ENCODE measurements at places on chromosomes 16 and 17.

DNA sequence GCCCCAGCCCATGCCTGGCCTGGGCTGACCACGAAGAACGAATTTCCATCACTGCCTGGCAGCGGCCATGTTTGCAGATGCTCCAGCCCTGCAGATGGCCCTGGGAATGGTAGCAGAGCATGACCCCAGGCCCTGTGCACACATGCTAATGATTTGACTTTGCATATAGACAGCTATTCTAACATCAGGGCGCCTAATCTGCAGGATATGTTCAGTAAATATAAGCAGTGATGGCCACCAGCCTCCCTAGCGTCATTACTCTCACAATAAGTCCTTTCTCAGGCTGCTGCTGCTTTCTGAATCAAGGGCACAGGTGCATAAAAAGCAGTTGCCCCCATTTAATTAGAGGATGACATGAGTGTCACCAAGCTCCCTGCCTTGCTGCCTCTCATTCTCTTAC, 24.2 kb downstream of the DNAH9 start:
- DNase-seq, result no peak

GRCh38 chr16:85075236-85075924, 36.9 kb downstream of the CIBAR2 start:
- DNase-seq, result no peak

DNA sequence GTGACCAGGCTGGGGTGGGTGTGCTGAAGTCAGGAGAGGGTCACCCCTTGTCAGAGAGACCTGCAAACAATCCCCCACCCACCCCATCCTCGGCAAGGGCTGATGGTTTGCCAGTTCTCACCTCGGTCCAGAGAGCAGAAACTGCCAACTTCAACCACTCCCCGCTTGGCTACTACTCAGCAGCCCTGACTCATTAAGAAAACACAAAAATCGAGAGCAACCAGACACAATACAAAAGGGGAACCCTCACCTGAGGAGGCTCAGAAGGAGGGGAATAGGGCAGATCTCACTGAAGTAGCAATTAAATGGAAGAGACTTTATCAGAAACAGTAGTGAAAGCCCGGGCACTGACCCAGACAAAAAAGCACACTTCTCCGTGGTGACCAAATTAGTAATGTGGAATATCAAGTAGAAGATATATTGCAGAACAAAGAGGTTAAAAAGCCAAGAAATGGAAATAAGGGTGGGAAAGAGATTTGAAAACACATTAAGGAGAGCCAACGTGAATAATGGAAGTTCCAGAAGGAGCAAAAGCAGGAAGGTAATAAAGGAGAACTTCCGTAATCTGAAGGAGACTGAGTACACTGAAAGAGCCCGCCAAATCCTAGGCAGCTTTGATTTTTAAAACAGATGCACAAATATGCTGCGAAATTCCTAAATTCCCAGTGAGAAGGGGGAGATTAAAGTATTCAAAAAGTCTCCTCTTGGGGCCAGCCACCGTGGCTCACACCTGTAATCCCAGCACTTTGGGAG, 23.6 kb downstream of the CENPV start:
- no peak for DNase-seq

GRCh38 chr17:76868176-76868668, at the start of gene MGAT5B:
MGAT5B (plus strand) TSS chr17:76868404; CDS start chr17:76869030, 626 bp downstream.
- DNase-seq, result peak; percentile 71

- no peak for DNase-seq
Observed at GRCh38 chr17:1376061-1376460, 24.0 kb downstream of the YWHAE start.

- DNase-seq, result no peak
Observed at GRCh38 chr17:36743130-36743529, 141.7 kb downstream of the MRM1 start.

DNA sequence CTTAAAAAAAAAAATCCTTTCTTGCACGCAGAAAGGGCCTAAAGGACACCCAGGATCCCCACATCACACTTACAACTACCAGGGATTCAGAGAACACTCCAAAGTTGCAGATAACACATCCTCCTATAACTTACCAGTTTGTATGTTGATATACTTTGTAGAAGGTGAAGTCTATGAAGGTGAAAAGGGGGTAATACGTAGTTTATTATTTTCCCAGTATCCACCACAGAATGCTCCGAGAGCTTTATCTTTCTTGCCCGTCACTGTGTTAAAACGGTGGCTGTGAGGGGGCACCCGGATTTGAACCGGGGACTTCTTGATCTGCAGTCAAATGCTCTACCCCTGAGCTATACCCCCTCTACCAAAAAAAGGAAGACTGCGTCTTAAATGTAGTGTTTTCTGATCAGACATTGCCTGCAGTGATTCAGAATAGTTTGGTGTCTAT, 7.9 kb upstream of the RPL23 start:
- DNase-seq, result no peak

GRCh38 chr16:23557779-23558702, 514 bp downstream of the UBFD1 start:
- peak; percentile 10 for DNase-seq

DNA sequence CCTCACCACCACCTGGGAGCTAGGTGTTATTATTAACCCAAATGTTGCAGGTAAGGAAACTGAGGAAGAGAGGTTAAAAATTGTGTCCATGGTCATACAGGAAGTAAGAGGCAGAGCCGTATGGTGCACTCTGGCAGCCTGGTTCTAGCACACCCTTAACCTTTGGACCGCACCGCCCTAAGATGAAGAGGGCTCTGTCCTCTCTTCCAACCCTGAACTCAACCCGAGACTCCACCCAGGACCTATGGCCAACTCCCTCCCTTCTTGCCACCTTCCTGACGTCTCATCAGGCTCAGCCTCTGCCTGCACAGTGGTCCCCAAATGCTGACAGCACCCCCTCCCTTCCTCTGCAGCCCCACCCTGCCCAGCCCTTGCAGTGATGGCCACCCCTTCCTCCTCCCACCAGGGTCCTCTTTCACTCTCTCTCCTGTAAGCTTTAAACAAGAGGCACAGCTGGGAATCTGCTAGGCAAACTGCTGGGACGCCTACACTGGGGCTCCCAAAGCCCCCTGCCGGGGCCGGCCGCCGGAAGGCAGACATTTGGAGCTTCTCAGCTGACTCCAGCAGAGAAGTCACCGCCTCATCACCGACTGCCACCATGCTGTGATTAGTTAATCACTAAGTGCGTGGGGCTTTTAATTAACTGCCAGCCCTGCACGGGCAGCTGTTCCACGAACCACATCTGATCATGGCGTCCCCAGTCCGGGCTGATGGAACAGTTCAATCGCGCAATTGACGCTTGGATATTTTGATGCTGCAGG, 16.7 kb upstream of the C16orf78 start:
- DNase-seq, result no peak

- no peak for DNase-seq
Observed at GRCh38 chr17:37570527-37571093, 38.6 kb downstream of the SYNRG start.

- DNase-seq, result no peak
Observed at GRCh38 chr16:85027958-85028684, 526 bp downstream of the KIAA0513 start.

DNA sequence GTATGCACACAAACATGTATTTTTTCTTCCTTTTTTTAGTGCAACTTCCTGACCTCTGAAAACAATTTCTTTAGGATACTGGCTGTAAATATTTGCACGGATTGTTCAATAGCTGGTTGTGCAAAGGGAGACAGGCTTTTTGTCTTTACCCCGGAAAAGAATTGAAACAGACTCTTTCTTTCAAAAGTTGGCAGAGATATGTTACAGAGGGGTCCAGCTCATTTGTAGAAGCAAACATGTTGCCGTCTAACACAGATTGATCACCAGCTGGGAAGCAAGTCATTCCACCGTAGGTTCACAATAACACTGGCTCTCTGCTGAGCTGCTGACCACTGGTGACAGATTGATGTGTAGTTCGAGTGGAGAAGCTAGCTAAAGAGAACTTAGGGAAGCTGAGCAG, 130.9 kb downstream of the STX8 start:
- no peak for DNase-seq

DNA sequence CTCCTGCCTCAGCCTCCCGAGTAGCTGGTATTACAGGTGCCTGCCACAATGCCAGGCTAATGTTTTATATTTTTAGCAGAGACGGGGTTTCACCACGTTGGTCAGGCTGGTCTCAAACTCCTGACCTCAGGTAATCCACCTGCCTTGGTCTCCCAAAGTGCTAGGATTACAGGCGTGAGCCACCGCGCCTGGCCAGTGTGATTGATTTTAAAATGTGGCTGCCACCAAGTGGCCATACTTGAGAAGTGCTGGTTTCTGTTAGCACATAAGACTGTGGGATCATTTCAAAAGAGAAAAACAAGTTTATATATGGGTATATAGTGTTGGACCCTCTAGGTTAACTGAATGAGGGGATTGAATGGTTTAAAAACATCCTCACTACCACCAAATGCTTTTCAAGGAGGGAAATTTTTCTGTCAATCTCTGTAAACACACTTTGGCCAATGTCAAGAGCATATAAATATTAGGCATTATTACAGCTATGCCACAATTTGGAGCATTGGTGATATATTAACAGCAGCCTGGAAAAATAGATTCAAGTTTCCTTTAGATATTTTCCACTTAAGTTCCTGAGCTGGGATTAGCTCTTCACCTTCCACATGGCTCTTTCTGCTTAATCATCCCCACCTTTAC, 13.5 kb upstream of the DHRS13 start:
- DNase-seq, result peak; percentile 30

DNA sequence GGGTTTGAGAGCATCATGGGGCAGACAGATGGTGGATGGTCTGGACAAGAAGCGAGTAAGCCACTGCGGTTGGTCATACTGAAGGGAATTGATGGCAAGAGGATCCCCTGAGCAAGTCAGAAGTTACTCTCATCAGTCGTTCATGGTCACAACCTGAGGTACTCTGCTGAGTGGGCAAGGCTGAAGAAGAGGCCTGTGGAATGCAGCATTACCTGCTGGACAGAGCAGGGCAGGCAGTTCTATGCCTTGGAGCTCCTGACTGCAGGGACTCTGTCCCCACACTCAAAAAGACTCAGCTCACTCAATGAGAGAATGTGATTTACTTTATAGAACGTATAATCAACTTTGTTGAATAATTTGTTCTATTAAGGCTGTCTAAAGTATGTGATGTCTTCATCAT, 28.3 kb downstream of the ALDH3A2 start:
- no peak for DNase-seq

DNA sequence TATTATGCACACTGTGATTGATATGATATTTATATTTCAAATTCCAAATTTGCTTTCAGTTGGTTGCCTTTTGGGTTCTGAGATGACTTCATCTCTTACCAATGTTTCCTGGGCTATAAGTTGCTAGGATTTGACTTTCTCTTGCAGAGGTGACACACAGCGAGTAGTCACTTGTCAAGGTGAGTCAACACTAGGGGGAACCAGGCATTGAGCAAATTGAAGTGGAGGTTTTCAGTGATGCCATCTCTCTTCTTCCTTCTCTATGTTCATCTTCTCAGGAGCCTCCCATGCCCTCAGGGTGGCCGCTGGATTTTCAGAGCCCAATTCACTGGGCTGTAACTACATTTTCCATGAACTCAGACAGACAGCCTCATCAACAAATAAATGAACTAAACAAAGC, 6.0 kb upstream of the CPD start:
- no peak for DNase-seq

- no peak for DNase-seq
Observed at GRCh38 chr16:24553983-24554382, 14.6 kb downstream of the RBBP6 start.

- no peak for DNase-seq
Observed at GRCh38 chr16:65284626-65285025, 162.8 kb upstream of the CDH11 start.

DNA sequence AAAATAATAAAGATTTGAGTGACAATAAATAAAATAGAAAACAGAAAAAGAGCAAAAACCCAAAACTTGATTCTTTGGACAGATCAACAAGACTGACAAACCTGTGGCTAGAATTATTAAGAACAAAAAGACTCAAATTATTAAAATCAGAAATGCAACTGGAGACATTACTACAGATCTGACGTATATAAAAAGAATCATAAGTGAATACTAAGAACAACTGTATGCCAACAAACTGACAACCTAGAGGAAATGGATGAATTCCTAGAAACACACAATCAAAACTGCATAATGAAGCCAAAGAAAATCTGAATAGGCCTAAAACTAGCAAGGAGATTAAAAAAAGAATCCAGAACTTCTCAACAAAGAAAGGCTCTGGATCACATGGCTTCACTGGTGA, 47.4 kb downstream of the NETO2 start:
- DNase-seq, result no peak

GRCh38 chr17:47789611-47790561, 31.7 kb downstream of the OSBPL7 start:
- DNase-seq, result peak; percentile 21

DNA sequence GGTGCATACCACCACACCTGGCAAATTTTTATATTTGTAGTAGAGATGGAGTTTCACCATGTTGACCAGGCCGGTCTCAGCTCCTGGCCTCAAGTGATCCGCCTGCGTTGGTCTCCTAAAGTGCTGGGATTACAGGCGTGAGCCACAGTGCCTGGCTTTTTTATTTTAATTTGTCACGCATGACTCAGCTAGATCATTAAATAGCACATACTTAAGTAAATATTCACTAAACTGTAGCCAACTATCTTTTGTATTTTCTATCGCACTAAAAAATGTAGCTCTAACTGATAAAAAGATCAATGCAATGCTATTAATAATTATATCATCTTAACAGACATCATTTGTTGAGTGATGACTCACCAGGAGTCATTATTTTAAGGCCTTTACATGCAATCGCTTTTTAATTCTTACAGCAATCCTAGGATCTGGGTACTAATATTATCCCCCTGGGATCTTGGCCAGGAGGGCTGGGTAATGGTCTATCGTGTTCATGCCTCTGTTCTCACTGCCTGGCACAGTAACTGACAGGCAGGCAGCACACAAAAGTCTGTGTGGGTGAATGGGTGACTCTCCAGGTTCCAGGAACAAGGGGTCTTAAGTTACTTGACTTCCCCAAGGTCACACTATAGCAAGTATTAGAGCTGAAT, 693.5 kb upstream of the EEF2KMT start:
- no peak for DNase-seq

DNA sequence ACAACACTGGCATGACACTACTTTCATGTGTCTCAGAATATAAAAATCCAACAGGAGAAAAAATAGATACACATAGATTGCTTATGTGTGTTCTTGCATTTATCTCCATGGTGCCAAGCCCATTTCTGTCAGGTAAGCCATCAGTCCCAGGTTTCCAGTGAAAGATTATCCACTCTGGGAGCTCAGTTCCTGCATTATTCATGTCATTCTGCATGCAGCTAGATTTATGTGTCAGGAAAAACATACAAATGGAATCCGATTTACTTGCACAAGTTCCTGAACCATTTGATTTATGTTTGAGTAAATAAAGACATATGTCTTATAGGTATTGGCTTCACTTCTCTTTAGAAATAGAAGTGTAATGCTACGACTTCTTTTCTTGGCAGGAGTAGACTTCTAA, 569.7 kb downstream of the KCNJ2 start:
- DNase-seq, result no peak

- no peak for DNase-seq
Observed at GRCh38 chr16:21156767-21157467, 1.6 kb upstream of the LDAF1 start.

- no peak for DNase-seq
Observed at GRCh38 chr16:10493276-10493675, 87.1 kb downstream of the EMP2 start.

All from activated CD4-positive, alpha-beta T cell treated with anti-CD3 and anti-CD28 coated beads for 1 hour (primary cell).